ENCODE measurements at places on chromosomes 4 and X. TPM values are rescaled to one million over a fixed set of nuclear protein-coding genes. Genes with fewer than 3 reads are reported as not detected.

MAGIX gene
- total RNA-seq = 6.2 TPM

XAGE1B gene
- total RNA-seq = not detected

RBM46 gene
- 0.10 TPM for total RNA-seq

MAGEE1 gene
- 7.1 TPM for total RNA-seq

IGBP1 gene
- 79.5 TPM for total RNA-seq

Measured in spinal cord (tissue), 10 donors.